ENCODE measurements at places on chromosomes 7 and 10.

- DNase-seq: no peak
Observed at GRCh38 chr10:60883187-60883586, 60.8 kb downstream of the RHOBTB1 start.

GRCh38 chr7:33979807-33980355 is 74.5 kb downstream of the BMPER start:
- DNase-seq: no peak

- no peak for DNase-seq
Observed at GRCh38 chr7:135481598-135481979, 28.3 kb downstream of the CNOT4 start.

- DNase-seq: no peak
Observed at GRCh38 chr7:18302097-18302496, 193.5 kb upstream of the HDAC9 start.

DNA sequence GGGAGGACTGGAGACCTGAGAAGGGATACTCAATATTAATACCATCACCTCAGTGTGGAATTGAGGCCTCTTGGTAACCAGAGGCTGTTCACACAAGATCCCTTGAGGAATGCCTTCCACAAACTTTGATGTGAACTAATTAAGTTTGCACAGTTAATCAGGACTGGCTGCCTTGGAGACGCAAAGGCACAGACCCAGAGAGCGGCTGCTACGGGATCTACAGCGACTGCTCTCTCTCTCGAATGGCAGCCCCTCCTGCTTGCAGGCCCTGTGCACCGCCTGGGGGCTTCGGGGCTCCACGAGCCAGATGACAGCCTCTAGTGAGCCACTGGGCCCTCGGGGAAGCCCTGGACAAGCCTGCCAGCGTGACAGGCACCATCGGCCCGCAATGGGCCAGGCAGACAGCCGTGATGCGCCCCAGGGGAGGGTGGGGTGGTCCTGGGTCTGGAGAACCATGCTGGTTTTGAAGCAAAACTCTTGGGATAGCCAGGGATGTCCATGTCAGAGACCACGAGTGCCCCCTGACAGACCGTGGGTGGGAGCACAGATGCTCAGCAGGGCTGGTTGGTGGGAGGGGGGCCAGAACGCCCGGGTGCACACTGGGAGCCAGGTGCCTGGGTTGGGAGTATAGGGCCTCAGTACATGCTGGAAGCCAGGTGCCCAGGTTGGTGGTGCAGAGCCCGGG is 195.6 kb downstream of the ELFN1 start:
- DNase-seq: no peak

DNA sequence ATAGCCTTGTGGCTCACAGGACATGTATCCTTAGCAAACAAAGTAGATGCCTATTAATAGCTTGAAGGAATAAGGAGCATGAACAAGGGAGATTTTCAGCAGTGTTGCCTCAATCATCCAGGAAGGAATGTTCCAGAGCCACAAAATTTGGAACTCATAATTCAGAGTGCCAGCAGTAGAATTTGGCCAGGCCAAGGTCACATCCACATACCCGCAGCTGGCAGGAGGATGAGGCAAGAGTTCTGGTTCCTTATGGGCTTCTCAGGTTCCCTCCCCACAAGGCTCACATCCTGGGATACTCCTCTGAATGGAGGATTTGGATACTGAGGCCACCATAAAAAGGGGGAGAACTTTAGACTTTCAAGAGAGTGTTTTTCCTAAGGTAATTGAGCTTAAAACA is 45.8 kb downstream of the SUFU start:
- no peak for DNase-seq

DNA sequence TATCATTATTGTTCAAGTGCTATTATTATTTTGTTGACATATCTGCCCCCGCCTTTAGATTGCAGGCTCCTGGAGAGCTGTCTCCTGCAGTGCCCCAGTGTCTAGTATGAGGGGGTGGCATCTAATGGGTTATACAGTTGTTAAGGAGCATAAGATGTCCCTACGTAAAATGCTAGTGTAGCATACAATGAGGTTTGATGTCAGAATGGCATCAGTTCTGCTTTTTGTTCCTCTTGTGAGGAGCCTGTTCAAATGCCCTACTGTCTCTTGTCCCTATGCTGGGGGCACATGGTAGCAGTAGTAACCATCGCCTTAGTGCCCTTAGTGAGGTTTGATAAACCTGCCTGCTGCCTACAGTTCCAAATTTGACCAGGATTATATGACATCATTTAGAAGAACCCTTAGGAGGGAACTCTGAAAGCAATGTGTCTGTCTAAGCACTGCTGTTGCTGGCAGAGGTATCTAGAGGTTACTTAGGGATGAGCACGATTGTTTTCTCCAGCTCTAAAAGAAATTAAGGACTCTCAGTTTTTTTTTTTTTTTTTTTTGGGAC is 9.7 kb downstream of the CREM start:
- DNase-seq: no peak

- DNase-seq: no peak
Observed at GRCh38 chr7:13880789-13881188, 108.7 kb downstream of the ETV1 start.

DNA sequence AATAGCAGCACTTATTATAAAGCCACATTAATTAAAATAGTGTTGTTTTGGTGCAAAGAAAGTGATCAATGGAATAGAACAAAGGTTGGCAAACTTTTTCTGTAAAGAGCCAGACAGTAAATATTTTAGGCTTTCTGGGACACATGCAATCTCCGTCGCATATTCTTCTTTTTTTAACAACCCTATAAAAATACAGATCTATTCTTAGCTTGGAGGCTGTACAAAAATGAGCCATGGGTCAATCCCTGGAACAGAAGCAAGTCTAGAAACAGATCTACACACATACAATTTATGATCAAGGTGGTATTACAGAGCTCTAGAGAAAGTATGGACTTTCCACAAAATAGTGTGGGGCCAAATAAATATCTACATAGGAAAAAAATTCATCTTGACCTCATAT is 71.8 kb downstream of the ARHGAP21 start:
- no peak for DNase-seq

- no peak for DNase-seq
Observed at GRCh38 chr10:86857128-86857721, 100.2 kb downstream of the MMRN2 start.

DNA sequence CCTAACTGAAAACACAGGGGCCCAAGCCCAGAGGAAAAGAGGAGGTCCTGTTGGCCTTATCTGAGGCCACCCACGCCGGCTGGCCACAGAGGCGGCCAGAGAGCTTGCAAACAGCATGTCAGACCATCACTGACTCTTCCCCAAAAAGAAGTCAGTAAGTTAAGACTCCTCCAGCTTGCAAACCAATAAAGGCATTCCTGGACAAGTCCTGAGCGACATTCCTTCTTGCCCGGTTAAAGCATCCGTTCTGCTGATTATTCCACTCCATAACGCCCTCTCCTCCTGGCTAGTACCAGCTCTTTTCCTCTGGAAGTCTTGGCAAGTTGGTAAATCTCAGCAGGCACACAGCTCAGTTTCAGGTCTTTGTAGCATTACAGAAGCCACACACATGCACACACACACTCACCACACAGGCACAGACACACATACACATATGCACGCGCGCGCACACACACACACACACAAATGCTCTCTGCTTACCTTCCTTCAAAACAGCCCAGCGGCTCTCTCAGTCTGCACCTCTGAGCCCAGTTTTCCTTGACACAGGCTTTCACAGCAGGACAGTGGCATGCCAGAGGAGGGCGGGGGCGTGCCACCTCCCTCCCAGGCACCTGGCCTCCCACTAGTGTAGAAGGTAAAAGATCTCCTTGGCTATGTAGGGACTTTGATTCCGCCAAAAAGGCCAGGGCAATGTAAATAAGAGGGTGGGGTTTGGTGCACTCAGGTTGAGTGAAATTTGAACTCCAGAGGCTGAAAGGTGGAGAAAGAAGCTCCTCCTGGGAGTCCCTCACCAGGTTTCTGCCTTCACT is 201.4 kb downstream of the TNS3 start:
- DNase-seq: no peak

DNA sequence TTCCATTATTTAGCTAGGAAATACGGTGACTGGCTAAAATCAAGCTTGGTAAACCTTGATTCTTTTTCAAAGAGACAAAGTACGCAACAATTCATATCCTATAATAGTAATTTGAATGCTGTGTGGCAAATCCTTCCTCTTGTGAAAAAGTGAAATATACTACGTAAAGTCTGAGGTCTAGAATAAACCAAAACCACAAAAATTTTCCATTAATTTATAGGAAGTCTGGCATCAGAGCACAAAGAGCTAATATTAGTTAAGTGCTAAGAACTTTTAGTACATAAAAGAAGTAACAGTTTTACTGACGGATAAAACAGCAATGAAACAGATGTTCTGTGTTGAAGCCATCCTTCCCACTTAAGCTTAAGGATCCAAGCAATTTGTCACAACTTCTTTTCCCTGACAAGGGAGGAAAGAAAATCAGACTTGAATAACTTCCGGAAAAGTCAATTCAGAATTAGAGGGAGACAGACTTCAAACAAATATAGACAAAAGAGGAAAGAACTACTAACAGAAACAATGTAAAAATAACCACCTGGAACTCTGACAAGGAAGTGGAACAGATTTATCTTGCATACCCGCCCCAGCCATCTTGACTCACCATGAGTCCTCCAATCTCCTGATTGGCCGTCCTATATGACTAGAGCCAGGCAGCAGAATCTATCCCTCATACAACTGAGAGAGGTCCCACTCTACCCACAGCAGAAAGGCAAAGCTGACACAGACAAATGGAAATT is 34.6 kb downstream of the RHEB start:
- DNase-seq: no peak

- DNase-seq: no peak
Observed at GRCh38 chr10:101766306-101766705, 9.6 kb downstream of the FGF8 start.

DNA sequence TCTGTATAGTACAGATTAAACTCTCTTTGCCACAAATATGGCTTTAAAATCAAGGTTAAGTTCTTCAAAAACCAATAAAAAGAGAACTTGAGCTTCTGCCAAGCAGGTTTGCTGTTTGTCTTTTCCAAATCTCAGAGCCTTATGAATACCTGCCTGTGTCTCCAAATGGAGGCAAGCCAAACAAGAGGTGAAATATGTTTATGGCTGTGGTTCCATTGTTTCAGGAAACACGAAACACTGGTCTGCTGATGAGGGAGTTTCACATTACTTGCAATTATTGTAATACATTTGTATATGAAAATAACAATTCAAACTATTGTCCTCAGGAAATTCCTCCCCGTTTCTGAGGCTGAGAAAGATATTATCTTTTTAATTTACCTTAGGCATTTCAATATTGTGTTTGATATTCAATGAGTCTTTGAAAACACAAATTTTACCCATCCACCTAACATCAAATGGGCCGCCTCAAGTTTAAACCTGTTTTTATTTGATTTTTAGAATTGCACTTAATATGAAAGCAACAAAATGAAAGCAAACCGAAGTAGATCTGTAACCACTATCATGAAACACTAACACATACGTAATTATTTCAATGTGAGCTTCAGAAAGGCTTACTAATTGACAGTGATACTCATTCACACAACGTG is 359.3 kb downstream of the HGF start:
- DNase-seq: no peak

DNA sequence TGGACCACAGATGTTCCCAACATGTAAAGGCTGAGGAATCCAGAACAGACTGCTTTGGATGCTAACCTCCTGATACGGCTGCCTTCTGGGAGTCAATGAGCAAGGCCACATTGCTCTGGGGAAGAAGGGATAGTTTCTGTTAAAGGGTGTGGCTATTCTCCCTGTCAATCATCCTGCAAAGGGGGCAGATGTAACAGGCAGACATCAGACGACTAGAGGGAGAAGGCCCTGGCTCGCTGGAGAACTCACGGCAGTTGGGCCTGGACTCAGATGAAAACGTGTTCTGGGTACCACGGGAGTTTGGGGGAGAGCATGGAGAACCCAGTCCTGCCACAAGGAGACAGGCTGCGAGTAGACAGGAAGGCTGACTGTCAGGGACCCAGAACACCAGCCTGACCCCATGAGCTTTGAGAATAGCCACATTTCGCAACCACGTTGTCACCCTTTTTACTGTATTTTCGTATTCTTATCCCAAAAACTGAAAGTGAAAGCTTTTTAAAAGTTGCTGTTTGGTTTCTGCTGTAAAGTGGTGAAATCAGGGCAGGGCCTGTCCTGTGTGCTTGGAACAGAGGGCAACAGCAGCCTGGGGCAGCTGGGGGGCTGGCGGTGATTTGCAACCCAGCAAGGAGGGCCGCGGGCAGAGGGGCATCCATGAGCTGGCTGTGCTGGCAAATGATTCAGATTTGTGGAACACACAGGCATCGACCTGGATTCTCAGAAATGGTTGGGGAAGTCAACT is 95.3 kb downstream of the MYOF start:
- DNase-seq: no peak

DNA sequence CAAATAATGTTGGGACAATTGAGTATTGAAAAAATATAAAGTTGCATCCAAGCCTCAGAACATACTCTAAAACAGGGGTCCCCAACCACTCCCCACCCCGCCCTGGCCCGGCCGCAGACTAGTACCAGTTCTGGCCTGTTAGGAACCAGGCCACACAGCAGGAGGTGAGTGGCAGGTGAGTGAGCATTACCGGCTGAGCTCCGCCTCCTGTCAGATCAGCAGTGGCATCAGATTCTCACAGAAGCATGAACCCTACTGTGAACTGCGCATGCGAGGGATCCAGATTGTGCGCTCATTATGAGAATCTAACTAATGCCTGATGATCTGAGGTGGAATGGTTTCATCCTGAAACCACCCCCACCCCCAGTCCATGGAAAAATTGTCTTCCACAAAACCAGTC is 19.4 kb downstream of the HIPK2 start:
- DNase-seq: no peak

DNA sequence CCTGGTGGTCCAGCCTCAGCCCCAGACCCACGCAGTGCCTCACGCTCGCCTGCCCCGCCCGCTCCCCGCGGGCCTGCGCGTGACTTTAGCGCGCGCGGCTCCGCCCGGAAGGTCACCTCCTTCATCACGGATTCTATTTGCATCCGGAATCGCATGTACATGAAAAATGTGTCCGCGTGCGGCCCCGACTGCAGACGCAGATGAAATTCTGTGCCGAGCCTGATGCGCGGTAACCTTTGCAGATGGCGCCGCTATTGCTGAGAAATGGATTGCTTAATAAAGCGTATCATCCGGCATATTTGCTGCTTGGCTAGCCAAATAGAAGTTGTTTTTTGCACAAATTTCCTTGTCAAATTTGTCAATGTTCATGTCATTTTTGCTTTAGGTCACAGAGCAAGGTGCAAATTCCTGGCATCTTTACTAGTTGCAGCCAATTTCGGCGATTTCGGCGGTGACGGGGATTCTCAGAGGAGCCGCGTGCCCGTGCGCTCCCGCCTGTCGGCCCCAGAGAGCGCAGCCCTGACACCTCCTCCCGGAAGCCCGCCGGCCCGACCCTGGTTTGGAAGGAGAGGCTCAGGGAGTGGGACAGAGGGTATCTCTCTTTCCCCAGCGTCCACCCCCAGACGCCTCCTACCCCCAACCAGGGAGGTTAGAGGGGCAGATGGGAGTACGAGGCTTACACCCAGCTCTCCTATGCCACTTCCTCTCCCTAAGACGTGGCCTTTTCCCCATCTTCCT is 85.9 kb upstream of the PAX2 start:
- no peak for DNase-seq

GRCh38 chr10:99828464-99828863 is 46.0 kb downstream of the ABCC2 start:
- DNase-seq: no peak

GRCh38 chr10:86064219-86064618 is 302.4 kb downstream of the GRID1 start:
- DNase-seq: no peak
